Neural progenitor cell (in vitro differentiated cells): ENCODE measurements at places on chromosomes 3 and 15. TPM values are rescaled to one million over a fixed set of nuclear protein-coding genes. Genes with fewer than 3 reads are reported as not detected.

DNA sequence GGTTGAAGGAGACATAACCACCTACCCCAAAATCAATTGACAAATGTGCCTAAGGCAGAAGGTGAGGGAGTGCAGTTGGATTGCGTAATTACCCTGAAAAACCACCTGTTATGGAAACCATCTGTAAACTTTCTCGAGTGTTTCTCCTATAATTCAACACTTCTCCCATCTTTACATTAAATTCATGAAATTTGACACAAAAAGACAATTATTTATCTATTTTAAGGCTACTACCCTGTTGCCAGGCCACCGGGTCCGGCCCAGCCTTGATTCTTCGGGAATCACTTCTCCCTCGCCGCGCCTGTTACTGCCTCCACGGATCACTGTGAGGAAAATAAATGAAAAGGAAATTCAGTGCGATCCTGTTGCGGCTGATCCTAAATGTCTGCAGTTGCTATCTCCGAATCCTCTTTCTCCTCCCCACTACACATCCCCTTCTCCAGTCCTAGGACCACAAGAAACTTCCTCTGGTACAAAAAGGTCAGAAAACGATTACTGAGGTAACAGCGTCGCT is 646 bp downstream of the IQCB1 start:
- H3K27me3 ChIP-seq = peaks cover 20% of the 10 kb centered on the region
- peaks cover 14% of the 10 kb centered on the region for H3K4me1 ChIP-seq
- H3K27ac ChIP-seq = no peak overlapping the region
- H3K4me3 ChIP-seq = peak overlapping the region; percentile 76

- no peak overlapping the region for H3K27ac ChIP-seq
- H3K36me3 ChIP-seq = no peaks in the 10 kb centered on the region
- H3K27me3 ChIP-seq = peaks cover 45% of the 10 kb centered on the region
- H3K4me3 ChIP-seq = peak overlapping the region; percentile 49
- peak; percentile 30 for DNase-seq
Observed at GRCh38 chr3:46700772-46701171, 420 bp upstream of the TMIE start.

CMTM8 gene
- 2.1 and 8.1 TPM in 2 replicates for total RNA-seq

FBXW12 gene
- 0.82 and 1.4 TPM in 2 replicates for total RNA-seq

- H3K27me3 ChIP-seq = no peaks in the 10 kb centered on the region
- no peaks in the 10 kb centered on the region for H3K36me3 ChIP-seq
- no peak overlapping the region for H3K27ac ChIP-seq
- H3K4me1 ChIP-seq = no peaks in the 10 kb centered on the region
- no peak for DNase-seq
Observed at GRCh38 chr15:61447981-61448380, 218.9 kb upstream of the RORA start.

DNA sequence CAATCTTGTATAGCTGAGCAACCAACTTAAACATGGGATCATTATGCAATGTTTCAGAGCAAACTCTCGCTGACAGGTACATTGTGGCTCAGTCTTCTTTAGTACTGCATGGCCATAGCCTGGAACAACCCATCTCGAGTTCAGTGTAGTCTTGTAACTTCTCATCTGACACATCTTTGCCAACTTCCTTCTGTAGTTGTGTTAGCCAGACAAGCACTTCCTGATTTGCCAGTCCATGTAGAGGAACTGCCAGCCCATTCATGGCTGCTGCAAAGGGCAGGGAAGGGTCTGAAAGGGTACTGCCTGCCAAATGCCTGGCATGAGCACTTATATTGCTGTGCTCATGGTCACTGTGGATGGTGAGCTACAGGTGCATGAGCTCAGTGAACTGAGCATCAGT is 49.2 kb upstream of the CCDC54 start:
- H3K36me3 ChIP-seq = no peaks in the 10 kb centered on the region
- H3K27me3 ChIP-seq = no peaks in the 10 kb centered on the region
- H3K4me3 ChIP-seq = no peak overlapping the region
- no peaks in the 10 kb centered on the region for H3K4me1 ChIP-seq
- DNase-seq = no peak
- H3K27ac ChIP-seq = no peak overlapping the region

COL6A5 gene
- total RNA-seq = not detected in 2 replicates

GRCh38 chr3:135650309-135650708 is 315.2 kb upstream of the PPP2R3A start:
- no peaks in the 10 kb centered on the region for H3K4me1 ChIP-seq
- H3K27ac ChIP-seq = no peak overlapping the region
- H3K4me3 ChIP-seq = no peak overlapping the region
- no peak for DNase-seq
- no peaks in the 10 kb centered on the region for H3K27me3 ChIP-seq
- no peaks in the 10 kb centered on the region for H3K36me3 ChIP-seq

TTC21A gene
- total RNA-seq = 1.2 and 2.3 TPM in 2 replicates

DNA sequence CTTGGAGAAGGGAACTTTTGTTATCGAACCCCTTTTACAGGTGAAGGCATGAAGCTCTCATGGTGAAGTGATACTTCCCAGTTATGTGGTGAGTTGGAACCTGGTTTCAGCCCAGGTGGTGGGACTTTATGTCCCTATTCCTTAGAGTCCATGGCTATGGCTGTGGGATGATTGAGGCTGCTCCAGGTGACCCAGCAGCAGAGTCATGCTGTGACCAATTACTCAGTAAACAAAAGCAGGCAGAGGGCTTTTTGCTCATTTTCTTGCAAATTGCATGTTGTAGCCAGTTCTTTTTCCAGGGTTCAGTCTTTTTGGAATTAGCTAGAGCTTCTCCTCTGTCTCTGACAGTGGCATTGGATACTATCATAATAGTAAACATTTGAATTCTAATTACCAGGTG is 70.7 kb downstream of the CACNA2D3 start:
- H3K27ac ChIP-seq = no peak overlapping the region
- no peaks in the 10 kb centered on the region for H3K4me1 ChIP-seq
- no peak overlapping the region for H3K4me3 ChIP-seq
- DNase-seq = no peak

DNA sequence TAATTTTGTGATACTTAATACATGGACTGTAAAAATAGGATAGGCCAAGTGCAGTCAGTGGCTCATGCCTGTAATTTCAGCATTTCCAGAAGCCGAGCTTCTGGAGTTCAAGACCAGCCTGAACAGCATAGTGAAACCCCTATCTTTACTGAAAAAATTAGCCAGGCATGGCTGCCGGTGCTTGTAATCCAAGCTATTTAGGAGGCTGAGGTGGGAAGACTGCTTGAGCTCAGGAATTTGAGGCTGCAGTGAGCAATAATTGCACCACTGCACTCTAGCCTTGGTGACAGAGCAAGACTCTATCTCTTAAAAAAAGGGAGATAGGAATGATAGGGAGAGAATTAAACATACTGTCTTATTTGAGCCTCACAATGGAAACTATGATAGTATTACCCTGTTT is 51.0 kb downstream of the GMPS start:
- H3K27me3 ChIP-seq = no peaks in the 10 kb centered on the region
- H3K4me3 ChIP-seq = no peak overlapping the region
- H3K27ac ChIP-seq = no peak overlapping the region
- no peaks in the 10 kb centered on the region for H3K4me1 ChIP-seq
- no peak for DNase-seq

UBAP1L gene
- 0.39 and 1.1 TPM in 2 replicates for total RNA-seq

DNA sequence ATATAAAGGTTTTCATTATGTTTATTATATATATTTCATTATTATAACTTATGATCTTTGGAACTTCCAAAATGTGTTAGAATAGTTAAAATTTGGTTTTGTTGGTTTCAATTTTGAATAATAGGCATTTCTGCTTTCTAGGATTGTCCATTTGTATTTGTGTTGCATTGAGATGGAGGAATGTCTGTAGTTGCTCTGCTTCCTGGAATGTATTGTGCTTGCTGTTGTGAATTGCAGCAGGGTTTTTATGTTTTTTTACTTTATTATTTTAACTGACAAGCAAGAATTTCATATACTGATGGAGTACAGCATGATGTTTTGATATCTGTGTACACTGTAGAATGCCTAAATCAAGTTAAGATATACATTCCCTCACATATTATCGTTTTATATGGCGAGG is 247.4 kb downstream of the XXYLT1 start:
- H3K27me3 ChIP-seq = no peaks in the 10 kb centered on the region
- H3K27ac ChIP-seq = no peak overlapping the region
- no peak for DNase-seq
- no peaks in the 10 kb centered on the region for H3K36me3 ChIP-seq
- H3K4me3 ChIP-seq = no peak overlapping the region
- no peaks in the 10 kb centered on the region for H3K4me1 ChIP-seq

- H3K27ac ChIP-seq = no peak overlapping the region
- no peaks in the 10 kb centered on the region for H3K36me3 ChIP-seq
- no peaks in the 10 kb centered on the region for H3K27me3 ChIP-seq
- DNase-seq = peak; percentile 37
Observed at GRCh38 chr3:114827495-114827894, 319.6 kb downstream of the ZBTB20 start.

DNA sequence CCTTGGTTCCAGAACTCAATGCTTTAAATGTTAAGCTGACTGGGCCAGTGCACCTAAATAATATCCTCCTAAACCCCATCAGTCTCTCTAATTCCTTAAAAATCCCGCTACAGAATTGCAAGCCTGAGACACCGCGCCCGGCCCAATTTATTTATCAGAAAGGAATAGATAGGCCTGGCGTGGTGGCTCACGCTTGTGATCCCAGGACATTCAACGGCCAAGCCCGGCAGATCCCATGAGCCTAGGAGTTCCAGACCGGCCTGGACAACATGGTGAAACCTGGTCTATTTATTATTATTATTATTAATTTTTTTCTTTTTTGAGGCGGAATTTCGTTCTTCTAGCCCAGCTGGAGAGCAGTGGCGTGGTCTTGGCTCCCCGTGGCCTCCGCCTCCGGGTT is 28.0 kb upstream of the TUBGCP5 start:
- no peak for DNase-seq
- no peak overlapping the region for H3K4me3 ChIP-seq
- no peaks in the 10 kb centered on the region for H3K27me3 ChIP-seq
- no peaks in the 10 kb centered on the region for H3K4me1 ChIP-seq
- no peaks in the 10 kb centered on the region for H3K36me3 ChIP-seq

TMED3 gene
- 28.5 and 48.6 TPM in 2 replicates for total RNA-seq

DNA sequence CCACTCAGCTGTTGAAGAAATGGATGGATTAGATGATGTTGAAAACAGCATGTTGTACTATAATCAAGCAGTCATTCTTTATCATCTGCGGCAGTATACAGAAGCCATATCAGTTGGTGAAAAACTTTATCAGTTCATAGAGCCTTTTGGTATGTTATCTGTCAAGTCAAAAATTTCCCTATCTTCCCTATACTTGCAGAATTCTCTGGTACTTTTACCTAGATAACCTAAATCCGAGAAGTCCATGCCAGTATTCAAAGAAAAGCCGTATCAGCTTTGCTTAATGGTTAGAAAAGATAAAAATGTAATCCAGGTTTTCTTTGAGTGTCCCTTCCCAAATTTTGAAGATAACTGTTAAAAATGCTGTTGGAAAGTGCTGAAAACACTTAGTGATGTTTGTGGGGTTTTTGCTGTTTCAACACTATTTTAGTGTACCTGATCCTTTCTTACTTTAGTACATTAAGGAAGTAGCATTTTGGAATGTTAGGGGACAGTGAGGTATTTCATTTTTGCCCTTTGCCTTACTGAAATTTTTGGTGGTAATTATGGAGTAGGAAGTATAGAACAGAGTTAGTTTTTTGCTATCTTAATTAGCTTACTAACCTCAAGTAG is 23.8 kb downstream of the CNOT10 start:
- no peaks in the 10 kb centered on the region for H3K4me1 ChIP-seq
- H3K4me3 ChIP-seq = no peak overlapping the region
- H3K27ac ChIP-seq = peak overlapping the region; percentile 27
- no peaks in the 10 kb centered on the region for H3K27me3 ChIP-seq

DNA sequence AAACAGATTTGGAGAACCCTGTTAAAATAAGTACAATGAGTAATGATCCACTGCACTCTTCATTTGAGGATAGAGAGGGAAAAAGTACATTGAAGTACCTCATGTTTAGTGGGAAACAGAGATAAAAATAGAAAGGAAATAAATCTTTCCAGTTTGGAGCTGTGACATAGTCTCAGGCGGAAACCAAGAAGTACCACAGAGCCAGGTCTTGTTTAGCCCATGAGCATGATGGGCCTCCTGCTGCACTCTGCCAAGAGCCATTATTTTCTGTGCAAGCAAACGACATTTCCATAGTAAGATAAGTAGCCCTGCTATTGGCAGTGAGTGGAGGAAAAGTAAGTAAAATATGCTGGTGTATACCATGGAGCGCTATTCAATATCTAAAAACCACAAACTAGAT is 796.1 kb downstream of the TBL1XR1 start:
- H3K36me3 ChIP-seq = no peaks in the 10 kb centered on the region
- no peaks in the 10 kb centered on the region for H3K4me1 ChIP-seq
- H3K27me3 ChIP-seq = no peaks in the 10 kb centered on the region
- no peak overlapping the region for H3K4me3 ChIP-seq

RAB11A gene
- total RNA-seq = 261 and 482 TPM in 2 replicates

GOLGA8T gene
- total RNA-seq = not detected in 2 replicates

GRCh38 chr3:139534455-139534812 is 5.1 kb downstream of the RBP1 start:
- DNase-seq = peak; percentile 20
- H3K4me1 ChIP-seq = peaks cover 37% of the 10 kb centered on the region
- H3K27me3 ChIP-seq = peaks cover 29% of the 10 kb centered on the region
- H3K27ac ChIP-seq = no peak overlapping the region

GRCh38 chr3:27927882-27928281 is 205.8 kb upstream of the EOMES start:
- no peak overlapping the region for H3K4me3 ChIP-seq
- no peaks in the 10 kb centered on the region for H3K36me3 ChIP-seq
- H3K27ac ChIP-seq = no peak overlapping the region
- no peak for DNase-seq

LCTL gene
- 17.2 and 19.2 TPM in 2 replicates for total RNA-seq

DNA sequence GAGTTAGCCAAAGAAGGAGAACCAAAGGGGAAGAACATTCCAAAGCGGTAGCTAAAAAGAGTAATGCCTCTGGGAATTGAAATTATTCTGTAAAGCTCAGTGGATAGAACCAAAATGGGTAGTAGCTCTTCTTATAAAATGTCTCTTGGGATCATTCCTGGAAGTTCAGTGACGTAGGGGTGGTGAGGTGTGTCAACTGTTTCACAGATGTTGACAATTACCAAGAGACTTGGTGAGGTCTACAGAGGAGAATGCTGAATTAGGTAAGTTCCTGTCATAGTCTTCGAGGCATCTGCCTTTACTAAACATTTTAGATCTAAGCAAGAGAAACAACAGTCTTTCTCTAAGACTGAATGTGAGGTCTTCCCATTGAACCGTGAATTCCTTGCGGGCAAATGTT is 67.8 kb downstream of the TPRG1 start:
- H3K27ac ChIP-seq = no peak overlapping the region
- no peaks in the 10 kb centered on the region for H3K4me1 ChIP-seq
- DNase-seq = no peak
- no peaks in the 10 kb centered on the region for H3K36me3 ChIP-seq
- H3K27me3 ChIP-seq = no peaks in the 10 kb centered on the region

ANKUB1 gene
- not detected in 2 replicates for total RNA-seq

DNA sequence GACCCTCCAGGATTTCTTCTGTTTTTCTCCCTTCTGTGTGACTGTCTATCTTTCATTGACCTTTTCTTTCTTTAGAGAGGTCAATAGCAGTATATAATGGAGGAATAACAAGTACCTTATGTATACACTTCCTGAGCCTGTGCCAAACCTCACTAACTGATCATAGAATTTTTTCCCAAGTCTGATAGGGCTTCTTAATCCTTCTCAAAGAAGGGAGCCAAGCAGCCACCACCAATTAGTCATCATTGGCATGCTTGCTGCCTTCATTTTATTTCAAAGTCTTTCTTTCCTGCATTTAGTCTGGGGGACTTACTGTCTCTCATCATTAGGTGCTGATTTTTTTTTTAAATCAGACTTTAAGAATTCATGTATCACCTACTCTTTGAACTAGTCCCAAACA is 327.0 kb downstream of the FEZF2 start:
- H3K27me3 ChIP-seq = no peaks in the 10 kb centered on the region
- no peaks in the 10 kb centered on the region for H3K36me3 ChIP-seq
- H3K4me3 ChIP-seq = no peak overlapping the region
- no peak overlapping the region for H3K27ac ChIP-seq
- no peak for DNase-seq
- peaks cover 10% of the 10 kb centered on the region for H3K4me1 ChIP-seq
